ENCODE measurements at places on chromosomes 1 and 21.

DNA sequence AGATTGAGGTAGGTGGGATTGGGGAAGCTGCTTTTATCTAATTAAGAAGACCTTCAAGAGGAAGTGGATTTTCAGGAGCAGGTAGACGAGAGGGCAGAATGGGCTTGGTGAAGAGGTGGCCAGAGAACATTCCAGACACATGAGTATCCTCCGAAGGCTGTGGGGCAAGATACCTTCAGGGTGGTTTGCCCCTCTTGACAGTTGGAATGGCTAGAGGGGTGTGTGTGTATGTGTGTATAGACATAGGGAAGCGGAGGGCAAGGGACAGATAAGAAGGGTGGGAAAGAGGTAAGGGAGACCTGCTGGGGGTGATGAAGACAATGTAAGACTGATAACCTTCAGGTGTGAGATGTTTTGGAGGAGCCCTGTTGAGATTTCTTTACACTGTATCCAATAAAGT, 46.8 kb upstream of the TSPAN2 start:
- no peak for DNase-seq

GRCh38 chr1:219744652-219745469, 132.0 kb upstream of the ZC3H11B start:
- DNase-seq, result no peak

GRCh38 chr1:82598337-82598736, 797.6 kb downstream of the ADGRL2 start:
- no peak for DNase-seq

GRCh38 chr1:160046494-160047110, 14.8 kb upstream of the PIGM start:
- no peak for DNase-seq

GRCh38 chr1:177043597-177043996, 120.9 kb downstream of the ASTN1 start:
- DNase-seq, result no peak

DNA sequence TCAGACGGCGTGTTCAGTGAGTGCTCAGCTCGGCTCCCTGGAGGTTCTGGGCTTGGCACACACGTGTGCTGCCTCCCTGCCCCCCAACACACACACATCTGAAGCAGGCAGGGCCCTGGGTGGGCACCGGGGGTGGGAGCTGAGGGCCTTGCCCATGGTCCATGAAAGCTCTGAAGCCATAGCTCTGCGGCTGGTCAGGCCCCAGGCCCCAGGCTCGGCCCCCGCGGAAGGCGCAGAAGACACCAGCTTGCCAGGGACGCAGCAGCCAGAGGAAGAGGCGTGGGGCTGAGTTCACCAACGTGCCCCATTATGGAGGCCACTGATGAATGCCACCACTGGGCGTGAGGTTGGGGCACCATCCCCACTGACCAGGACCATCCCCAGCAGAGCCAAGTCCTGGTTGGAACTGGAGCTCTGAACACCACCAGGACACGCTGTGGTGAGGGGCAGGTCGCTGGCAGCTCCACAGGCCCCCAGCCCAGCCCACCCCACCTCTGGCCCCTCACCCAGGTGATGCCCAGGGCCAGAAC, 4.2 kb downstream of the AURKAIP1 start:
- DNase-seq, result peak; percentile 63

GRCh38 chr1:61606448-61607312, 118.3 kb downstream of the TM2D1 start:
- peak; percentile 88 for DNase-seq

DNA sequence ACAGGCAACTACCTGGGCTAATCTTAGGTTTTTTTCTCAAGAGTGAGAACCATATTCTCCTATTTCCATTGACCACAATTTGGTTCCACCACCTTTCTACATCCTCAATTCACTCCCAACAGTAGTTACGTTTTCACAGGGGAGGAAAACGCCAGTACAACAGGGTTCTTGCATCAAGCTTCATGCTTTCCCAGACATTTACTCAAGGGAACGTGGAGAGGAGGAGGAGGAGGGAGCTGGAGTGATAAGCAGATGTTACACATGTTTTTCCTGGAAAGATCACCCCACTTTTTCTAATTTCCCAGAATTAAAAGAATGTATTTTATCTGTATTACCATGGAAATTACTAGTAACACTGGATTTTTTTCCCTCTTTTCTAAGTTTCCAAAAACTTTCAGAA, 58.3 kb downstream of the RGS5 start:
- DNase-seq, result no peak

GRCh38 chr1:238293075-238293474, 402.4 kb upstream of the ZP4 start:
- no peak for DNase-seq

- no peak for DNase-seq
Observed at GRCh38 chr1:69406244-69406643, 161.5 kb upstream of the LRRC7 start.

DNA sequence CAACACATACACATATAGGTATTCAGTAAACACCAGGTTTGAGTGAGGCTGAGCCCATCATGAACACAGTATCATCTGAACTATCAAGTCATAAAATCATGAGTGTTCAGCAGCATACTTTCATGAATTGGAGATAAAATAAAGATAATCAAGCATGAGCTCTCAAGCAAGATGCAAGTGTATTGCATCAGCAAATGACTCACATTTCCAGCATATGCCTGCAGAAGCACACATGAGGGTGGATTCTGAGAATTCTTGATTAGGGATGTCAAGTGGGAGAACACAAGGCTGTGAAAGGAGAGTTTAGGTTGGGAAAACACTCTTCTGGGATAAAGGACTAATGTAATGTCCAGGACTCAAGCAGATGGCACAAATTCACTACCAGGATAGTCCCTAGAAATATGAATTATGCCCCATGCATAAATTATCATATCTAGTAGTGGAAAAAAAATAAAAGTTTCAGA, 299.2 kb downstream of the SRGAP2C start:
- DNase-seq, result no peak

GRCh38 chr1:61081144-61081685, 1.1 kb upstream of the NFIA start:
- DNase-seq, result no peak

DNA sequence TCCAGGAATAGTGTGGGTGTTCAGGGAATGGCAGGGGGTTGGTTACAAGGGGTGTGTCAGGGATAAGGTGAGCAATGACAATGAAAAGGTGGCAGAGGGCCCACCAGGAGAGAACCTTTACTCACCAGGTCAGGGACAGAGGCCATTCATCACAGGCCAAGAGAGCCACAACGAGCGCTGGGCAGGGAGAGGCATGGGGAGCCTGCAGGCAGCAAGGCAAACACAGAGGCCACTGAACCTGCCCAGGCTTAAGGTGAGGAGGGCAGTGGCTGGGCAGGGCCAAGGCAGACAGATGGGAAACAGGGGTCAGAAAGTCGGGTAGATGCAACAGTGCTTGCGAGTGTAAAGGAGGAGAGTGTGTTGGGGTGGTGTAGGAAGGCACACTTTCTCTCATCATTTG, 28.3 kb upstream of the MYBPHL start:
- no peak for DNase-seq

DNA sequence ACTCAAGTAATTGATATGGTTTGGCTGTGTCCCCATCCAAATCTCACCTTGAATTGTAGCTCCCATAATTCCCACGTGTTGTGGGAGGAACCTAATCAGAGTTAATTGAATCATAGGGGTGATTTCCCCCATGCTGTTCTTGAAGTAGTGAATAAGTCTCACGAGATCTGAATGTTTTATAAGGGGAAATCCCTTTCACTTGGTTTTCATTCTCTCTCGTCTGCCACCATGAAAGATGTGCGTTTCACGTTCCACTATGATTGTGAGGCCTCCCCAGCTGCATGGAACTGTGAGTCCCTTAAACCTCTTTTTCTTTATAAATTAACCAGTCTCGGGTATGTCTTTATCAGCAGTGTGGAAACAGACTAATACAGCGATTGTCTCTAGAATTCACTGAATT, 135.4 kb downstream of the BACH1 start:
- no peak for DNase-seq

DNA sequence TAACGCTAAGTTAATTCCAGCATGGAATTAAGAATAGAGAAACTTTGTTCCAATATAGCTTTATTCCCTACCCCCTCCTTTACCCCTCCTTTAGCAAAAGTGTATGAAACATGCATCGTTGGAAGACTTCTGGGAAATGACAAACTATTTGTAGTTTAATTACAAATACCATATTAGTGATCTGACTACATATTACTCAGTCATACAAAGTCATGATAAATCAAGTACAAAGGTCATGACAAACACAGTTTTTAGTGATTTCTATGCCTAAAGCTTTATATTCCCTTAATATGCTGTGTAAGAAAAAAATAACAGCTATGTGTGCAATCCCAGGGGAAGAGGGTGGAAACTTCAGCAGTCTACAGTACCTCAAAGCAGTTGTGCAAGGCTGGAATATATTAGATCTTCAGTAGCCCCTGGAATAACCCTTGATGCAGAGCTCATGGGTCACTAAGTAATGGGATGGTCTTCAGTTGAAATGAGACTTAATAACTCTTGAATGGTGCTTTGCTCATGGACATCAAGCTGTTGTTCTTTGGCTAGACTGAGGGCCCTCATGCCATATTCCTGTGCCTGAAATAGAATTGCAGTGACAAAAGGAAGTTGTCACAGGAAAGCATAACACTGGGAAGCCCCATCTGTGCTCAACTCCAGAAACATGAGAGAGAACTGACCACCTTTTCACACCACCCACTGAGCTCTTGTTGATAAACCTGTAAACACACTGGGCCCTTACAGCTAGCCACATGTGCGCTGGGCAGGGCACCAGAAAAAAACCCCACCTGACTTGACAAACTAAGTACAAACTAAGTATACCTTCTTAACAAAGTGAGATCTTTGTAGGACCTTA, 25.3 kb downstream of the ZMYND12 start:
- DNase-seq, result no peak

DNA sequence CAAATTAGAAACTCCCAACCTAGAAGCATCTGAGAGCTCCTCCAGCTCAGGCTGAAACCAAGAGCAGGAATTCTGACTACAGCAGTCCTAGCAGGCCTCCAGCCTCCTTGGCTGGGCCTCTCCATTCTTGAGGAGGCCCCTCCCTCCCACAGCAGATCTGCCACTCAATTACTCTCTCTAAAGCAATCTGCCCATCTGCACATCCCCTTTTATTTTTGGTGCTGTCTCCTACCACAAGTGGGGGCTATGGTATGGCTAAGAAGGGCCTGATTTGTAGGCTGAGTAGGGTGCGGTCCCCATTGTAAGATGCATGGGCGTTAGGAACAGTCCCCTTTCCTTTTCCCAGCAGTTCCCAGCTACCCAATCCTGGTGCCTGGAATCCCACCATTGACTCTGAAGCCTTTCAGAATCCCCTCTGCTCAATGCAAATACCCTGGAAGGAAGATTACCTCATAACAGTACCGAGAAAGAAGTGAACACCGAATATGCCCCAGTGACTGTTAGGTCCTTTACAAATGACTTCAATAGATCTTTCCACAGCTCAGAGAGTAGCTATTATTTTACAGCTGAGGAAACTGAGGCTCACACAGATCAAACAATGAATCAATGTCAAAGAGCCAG, 11.6 kb upstream of the TTC39A start:
- no peak for DNase-seq

GRCh38 chr1:86507935-86508582, 38.8 kb upstream of the CLCA4 start:
- DNase-seq, result no peak

GRCh38 chr1:195866091-195866780, 742.0 kb downstream of the KCNT2 start:
- DNase-seq, result no peak
